ENCODE measurements at places on chromosomes 7 and 10.

DNA sequence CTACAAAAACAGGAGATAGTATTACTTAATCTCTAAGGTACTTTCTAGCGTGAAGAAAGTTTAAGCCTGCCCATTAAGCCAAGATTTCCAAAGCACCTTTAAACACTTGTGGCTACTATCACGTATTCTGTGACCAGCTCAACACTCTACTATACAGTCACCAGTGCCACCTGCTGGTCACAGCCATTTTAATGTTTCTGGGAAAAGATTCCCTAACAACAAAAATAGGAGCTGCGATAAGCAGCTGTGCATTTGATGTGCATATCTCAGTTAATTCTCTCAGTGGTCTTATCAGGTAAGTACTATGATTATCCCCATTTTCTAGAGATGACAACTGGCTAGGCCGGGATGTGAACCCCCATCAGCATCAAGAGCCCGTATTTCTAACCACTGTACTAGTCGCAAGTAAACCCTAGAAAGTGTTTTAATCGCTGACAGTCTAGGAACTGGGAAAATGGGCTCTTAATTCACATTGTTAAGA, 860 bp downstream of the SEC31B start:
- no peak for DNase-seq

- DNase-seq = no peak
Measured at GRCh38 chr10:104486803-104487202, 133.2 kb downstream of the CFAP58 start.

DNA sequence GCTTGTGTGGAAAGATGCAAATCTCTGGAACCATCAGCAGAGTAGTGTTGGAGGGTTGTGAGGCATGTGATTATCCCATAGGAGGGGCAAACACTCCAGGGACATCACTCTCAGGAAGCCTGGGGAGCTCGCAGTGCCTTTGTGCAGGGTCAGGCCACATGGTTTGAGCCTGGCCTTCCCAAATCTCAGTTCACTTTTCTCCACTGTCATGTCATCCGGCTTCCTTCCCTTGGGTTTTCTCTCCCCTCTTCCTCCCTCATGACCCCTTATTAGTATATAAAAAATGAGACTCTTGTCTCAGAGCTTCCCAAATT, 20.4 kb downstream of the TSPAN14 start:
- DNase-seq = no peak

DNA sequence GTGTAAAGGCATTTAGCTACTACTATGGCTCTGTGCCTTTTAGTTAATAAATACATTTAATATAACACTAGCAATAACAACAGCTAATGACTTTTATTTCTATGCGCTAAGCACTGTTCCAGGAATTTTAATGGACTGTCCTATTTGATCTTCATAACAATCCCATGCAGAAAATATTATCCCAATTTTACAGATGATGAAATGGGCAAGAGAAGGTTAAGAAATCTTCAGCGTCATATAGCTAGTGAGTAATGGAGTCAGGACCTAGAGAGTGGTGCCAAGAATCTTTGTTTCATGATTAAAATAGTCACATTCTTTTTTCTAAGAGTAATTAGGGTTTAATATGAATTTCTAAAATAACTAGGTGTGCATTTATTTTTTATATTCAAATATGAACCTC, 32.4 kb downstream of the ACTA2 start:
- DNase-seq = no peak

DNA sequence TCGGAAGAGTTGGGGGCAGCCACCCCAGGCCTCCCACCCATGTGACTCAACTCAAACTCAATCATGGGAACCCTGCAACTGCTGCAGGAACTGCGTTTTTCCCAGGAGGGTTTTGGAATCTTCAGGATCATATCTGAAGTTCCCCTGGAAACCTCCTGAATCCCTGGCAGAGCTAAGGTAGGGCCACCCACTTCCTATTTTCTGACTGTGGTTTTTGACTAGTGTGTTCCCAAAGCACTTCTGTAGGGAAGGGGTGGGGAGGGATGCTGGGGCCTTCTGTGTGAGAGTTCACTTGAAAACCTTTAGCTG, 127.6 kb upstream of the UNC5B start:
- no peak for DNase-seq

All from activated CD4-positive, alpha-beta T cell treated with anti-CD3 and anti-CD28 coated beads, Interleukin-2, amount 50 U/mL, for 24 hours (primary cell).